Ovary (tissue), 10 donors: ENCODE measurements at places on chromosomes 6 and 20.
A peak's percentile ranks its signal among the peaks of the same experiment; 100 is the strongest.

GRCh38 chr6:37077905-37078296, 72.4 kb downstream of the FGD2 start:
- peak; percentile 90 for DNase-seq

DNA sequence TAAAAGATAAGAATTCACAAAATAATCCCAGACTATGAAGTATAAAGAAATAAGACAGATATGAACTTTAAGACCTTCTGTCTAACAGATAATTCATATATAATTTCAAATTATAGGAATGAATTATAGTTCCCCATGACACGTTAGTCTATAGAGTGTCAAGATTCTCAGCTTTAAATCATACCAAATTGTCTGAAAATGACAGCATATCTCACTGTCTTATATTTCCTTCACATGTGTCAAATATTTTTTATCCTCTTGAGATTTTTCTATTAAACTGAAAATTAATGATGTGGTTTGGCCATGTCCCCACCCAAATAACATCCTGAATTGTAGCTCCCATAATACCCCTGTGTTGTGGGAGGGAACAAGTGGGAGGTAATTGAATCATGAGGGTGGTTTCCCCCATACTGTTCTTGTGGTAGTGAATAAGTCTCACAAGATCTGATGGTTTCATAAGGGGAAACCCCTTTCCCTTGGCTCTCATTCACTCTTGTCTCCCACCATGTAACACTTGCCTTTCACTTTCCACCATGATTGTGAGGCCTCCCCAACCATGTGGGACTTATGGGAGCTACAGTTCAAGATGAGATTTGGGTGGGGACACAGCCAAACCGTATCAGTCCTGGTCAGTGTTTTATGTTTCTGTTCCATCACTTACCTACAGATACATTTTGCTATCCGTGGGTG, 825.3 kb upstream of the GJE1 start:
- DNase-seq = no peak

DNA sequence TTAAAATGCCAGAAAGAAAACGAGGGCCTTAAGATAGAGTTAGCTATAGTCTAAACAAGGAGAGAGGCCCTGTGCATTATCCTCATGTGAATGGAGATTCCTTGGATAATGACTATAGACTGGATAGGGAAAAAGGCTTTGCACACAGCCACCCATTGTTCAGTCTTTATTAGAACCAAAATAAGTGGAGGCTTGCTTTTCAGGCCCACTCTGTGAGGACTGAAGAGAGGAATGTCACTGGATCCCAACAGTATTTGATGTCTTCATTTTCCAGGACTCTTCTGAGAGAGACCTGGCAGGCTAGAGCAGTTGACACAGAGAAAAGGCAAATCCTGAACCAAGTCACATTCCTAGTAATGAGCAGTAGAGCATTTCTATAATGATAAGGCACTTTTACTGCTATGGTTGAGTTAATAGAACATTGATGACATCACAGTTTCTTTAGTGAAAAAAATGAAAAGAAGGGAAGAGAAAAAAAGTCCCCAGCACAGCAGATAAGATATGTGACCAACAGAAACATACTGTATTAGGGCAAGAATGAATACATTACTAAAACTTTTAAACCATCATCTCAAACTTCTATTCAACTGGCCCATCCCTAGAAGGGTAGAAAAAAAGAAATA, 315.1 kb downstream of the EPHA7 start:
- no peak for DNase-seq

GRCh38 chr6:149806127-149806526, 56.6 kb downstream of the PCMT1 start:
- DNase-seq = no peak

- DNase-seq = peak; percentile 29
These were observed 54.5 kb upstream of the IPCEF1 start for GRCh38 chr6:154411076-154411475.

DNA sequence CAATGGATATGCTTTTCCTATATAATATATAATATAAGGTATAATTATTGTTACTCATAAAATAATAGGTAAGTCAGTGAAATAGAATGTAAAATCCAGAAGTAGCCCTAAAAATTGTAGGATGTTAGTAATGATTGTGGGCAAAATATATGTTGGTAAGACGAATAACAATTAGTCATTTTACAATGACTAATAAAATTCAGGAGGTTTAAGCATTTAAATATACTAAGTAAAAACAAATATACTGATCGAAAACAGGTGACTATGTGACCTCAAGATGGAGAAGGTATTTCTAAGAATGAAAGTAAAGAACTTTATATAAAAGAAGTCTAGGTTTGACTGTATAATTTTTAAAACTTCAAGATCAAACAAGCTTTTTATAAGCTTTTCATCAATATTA, 28.9 kb downstream of the FUCA2 start:
- DNase-seq = no peak

DNA sequence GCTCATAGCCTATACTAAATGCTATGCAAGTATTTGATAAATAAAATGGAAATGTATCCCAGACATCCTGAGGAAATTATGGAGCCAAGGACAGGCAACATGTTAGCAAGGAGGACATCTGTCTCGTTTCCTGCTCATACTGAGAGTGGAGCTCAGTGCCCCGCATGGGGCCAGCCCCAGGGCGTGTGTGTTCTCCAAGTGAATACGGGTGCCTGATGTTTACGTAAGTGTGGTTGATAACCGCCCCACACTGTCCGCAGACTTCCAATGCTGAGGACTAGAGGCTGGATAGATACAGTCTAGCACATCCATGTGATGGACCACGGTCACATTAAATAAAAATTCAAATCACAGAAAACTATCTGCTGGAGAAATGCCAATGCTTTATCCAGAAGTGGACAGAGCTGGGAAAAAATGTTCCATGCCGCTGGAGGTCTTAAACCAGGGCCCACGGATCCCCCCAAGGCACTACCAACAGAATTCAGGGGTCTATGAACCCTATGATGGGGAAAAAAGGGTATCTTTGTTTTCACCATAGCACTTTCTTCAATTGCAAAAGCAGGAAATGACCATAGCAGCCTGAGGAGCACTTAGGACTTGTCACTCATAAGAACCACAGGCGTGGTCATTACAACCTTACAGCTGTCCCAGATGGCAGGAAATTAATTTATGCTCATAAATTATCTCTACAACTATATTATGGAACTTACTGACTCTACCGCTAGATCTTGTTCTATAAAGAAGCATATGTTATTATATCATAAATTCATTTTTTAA, 24.9 kb downstream of the TGM2 start:
- DNase-seq = no peak

DNA sequence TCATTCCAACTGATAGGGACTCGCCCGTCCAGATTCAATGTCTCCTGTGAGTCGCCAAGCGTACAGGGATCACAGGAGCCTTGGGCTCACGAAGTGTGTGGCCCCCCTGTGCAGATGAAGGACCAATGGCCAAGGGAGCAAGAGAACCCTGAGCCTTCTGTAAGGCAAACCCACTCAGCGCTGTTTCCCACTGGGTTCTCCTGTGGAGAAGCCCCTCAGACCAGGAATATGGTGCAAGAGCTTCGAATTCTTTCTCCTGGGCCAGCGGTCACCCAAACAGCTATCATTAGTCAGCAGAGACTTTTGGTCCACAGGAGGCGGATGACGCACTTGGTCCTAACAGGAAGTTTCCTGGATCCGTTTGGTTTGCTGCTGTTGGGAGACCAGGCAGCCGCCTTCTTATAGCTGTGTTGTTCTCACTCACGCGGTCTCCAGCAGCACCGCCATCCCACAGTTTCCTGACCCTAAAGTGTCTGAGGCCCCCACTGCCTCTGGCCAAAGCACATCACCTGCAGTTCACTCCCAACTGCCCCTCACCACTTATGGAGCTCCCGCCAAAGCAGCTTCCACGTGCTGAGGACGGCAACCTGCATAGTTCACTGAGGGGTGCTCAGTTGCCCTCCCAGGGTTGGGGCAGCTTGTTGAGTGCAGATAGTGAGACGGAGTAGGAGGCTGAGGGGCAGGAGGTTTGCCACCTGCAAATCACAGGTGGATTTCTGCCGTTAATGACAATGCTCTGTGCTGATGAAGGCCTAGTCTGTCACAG, 268.6 kb downstream of the ERMARD start:
- DNase-seq = no peak

DNA sequence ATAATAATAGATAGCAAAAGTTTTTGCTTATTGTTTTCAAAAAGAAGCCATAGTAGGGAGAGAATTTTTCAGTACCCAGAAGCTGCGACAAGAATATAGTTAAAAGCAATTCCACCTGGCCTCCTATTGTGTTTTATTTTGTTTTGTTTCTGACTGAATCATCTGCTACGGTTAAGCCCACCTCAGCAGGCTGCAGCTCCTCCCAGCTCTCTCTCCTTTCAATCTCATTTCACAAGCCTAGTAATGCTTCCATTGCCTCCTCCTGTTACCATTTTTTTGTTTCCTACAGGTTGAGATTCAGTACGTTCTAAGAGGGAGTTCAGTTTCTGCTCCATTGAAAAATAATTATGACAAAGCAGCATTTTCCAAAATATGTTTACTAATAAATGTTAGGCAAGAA, 77.9 kb downstream of the PCSK2 start:
- DNase-seq = no peak

GRCh38 chr6:169234634-169235033, 19.0 kb downstream of the THBS2 start:
- DNase-seq = no peak

GRCh38 chr20:54294094-54294493, 86.2 kb downstream of the PFDN4 start:
- no peak for DNase-seq

DNA sequence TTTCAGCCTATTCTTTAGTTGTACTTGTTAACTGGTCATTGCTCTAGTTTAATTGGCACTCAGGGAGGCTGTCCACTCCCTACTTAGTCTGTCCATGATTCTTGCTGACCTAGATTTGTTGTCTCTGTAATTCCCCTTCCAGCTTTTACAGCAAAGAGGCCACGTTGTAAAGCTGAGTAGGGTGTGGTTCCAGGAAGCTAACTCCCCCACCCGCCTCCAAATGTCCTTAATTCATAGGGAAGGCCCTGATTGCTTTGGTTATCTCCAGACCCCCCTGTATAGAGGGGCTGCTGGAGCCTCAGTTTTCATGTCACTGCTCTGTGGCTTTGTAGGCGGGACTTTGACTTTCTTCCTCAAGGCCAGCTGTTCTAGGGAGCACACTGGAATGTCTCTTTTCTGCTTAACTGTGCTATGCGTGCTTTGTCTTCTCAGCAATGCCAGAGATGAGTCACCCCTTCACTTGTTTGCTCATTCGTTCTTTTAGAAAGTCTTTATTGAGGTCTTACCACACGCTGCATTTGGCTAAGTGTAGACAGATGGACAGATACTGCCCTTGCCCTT, 175.1 kb upstream of the JAG1 start:
- DNase-seq = peak; percentile 26

DNA sequence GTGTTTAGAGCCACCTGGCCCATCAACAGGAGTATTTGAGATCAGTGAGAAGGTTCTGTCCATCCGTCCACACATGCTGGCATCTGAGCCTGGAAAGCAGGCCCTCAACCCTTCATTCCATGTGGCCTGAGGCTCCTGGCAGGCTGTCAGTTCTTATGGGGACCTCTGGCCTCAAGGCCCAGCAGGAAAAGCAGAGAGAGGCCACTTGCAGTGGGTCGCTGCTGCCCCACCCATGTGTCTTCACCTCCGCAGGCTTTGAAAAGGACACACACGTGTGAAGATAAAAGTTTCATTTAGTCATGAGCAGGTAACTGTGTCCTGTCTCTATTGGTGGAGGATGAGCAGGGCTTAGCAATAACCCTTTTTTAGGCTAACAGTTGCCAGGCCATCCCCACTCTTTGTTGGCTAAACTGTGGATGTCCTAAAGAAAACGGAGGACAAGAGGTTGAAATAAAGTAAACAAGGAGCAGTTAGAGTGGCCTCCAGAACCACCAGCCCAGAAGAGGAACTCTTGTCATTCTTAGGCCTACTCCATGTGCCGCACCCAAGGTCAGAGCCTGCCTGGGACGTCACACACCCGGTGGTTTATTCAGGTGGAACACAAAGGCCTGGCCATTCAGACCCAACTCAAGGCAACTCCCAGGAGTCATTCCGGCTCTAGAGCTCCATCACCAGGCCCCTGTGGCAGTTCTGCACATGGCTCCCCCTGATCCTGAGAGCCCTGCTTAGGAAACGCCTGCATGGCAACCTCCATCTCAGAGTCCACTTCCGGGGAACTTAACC, 143.4 kb upstream of the CST7 start:
- DNase-seq = no peak

DNA sequence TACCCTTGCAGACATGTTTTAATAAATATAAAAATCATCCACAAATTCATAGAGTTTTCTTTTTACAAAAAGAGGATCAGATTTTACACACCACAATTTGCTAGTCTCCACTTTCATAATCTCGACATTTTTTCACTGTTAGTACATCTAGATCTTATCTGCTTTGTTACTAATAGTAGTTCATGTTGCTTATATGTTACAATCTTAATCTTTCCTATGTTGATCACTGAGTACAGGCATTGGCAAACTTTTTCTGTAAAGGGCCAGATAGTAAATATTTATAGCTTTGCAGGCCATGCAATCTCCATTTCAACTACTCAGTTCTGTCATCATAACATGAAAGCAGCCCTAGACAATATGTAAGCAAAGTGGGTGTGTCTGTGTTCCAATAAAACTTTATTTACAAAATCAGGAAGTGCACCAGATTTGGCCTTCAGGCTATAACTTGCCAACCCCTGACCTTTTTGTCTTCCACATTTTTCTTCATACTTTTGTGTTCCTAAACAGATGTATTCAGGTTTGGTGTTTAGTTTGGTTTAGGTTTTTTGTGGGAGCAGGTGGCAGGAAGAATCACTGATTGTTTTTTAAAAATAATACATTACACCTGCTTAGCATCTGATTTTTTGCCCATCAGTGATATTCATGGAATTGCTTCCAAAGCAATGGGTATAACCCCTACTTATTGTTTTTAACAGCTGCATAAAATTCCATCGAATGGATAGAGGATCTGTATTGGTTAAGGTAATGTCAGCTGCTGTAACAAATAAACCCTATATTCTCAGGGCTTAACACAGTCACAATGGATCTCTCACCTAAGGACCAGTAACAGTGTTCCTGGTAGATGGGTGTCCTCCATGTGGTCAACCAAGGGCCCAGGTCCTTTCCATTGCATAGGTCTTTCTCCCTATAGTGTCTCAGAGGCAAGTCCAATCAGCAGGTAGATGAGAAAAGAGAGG, 61.2 kb downstream of the EYA2 start:
- no peak for DNase-seq

- DNase-seq = no peak
These were observed 92.3 kb downstream of the EDN3 start for GRCh38 chr20:59392736-59393135.

GRCh38 chr6:35148167-35148741, 7.1 kb upstream of the TCP11 start:
- DNase-seq = no peak

DNA sequence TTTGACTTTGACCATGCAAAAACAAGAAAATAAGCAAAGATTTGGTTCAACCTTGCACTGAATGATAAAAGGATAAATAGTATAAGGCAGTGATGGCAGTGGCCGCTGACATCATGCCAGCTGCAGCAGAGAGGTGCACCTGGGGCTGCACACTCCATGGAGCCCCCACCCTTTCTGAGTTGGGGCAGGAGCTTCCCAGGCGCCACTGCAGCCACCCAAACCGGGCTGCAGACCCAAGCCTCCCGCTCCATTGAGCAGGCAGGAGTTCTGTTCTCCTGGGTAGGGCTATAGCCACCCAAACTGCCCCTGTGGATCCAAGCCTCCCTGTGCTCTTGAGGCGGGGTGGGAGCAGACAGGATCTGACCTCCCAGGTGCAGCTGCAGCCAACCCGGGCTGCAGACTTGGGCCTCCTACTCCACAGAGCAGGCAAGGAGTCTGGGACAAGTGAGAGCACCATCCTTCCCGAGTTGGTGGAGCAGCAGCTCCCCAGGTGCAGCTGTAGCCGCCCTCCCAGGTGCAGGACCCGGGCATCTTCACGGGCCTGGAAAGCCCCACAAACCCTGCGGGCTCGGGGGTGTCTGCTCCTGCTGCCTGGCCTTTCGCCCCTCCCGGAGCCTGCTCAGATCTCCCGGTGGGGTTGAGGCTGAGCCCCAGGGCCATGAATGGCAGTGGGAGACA, 537.9 kb downstream of the TENT5A start:
- DNase-seq = no peak
